ENCODE measurements at places on chromosomes 13 and 19.

DNA sequence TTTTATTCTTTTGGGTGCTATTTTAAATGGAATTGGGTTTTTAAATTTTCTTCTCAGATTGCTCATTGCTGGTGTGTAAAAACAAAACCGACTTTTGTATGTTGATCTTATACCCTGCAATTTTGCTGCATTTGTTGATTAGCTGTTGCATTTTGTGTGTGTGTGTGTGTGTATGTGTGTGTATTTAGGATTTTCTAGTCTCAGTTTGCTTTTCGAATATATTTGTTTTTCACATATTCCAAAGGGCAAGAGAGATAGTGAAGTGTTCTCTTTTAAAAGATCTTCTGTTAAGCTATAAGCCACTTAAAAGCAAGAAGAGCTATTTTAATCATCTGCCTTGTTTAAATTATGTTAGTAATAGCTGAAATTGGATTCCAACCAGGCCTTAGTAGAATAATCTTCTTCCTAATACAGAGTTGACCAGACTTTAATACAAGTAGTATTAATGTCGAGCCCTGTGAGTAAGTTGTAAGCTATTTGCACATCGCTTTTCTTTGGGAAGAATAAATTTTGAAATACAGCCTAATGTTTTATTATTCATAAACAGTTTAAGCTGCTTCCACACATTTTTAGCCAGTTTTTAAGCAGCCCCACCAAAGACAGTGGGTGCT, 57.4 kb downstream of the TM9SF2 start:
- no peak for DNase-seq

- DNase-seq = no peak
Observed at GRCh38 chr19:13020002-13020414, 24.7 kb downstream of the NFIX start.

- DNase-seq = no peak
Observed at GRCh38 chr13:49676581-49677298, 14.5 kb downstream of the EBPL start.

GRCh38 chr19:20315543-20315942, 148.5 kb downstream of the ZNF486 start:
- DNase-seq = no peak

DNA sequence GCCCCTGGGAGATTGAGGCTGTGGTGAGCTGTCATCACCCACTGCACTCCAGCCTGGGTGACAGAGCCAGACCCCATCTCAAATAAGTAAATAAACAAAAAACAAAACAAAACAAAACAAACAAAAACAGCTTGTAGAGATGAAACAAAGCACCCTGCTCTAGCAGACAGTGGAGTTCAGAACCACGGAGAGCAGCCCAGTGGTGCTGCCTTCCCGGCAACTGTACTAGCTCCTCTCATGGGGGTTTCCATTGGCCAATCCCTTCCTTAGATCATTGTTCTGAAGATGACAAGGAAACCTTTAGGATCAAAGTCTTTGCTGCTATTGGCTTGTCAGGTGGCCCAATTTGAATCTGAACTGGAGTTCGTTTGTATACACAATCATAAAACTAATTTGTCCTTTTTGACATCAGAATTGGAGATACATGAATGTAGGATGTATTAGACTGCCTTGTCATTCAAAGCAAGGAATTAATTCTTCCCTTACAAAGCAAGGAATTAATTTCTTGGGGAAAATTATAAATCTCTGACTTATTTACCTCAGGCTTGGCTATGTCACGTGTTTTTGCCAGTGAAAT, 19.7 kb upstream of the SYCN start:
- DNase-seq = no peak

DNA sequence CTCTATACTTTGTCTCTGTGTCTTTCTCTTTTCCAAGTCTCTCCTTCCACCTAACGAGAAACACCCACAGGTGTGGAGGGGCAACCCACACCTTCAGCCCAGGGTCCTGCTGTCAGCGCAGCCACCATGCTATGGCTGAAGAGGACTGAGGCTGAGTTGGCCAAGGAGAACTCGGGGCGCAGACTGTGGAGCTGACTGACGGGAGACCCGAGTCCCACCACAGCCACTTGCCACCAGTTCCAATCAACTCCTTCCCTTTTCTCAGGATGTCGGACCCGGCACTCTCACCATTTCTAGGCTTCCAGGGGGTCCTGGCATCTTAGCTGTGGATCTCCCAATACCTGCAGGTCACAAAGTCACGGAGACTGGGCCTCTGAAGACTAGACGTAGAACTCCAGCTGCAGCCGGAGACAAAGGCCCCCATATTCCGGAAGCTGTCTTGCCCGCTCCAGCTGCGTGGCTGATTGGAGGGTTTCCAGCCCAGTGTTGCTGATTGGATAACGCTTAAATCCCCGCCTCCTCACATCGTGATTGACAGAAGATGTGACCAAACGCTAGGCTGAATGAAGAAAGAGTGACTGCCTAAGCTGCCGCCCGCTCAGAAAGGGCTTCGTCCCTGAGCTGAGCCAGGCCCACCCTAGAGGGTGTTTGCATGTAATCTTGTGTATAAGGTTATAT, 63.6 kb downstream of the ZNF429 start:
- DNase-seq = peak; percentile 83

- DNase-seq = no peak
Observed at GRCh38 chr13:106376401-106377112, 158.9 kb downstream of the EFNB2 start.

DNA sequence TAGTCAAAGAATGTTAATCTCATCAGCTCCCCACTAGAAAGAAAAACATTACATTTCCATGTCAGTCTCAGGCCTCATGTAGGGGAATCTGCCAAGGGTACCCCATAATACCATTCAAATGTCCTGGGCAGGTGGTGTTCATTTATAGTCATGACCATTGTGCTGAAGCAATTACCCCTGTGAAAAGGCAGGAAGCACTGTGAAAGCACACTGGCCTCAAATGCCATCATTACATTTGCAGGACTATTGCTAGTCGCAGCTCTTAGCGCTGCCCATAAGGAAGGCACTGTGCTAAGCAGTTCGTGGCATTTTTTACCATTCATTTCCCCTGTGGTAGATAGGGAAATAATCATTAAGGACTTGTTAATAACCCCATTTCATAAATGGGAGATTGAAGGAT, 109.0 kb downstream of the LHFPL6 start:
- DNase-seq = no peak

GRCh38 chr13:39602614-39603366, at the start of gene LHFPL6:
Gene LHFPL6, minus strand, starts transcription at chr13:39603193.
- no peak for DNase-seq

- no peak for DNase-seq
Observed at GRCh38 chr19:47445527-47445926, 26.2 kb downstream of the SLC8A2 start.

- DNase-seq = no peak
Observed at GRCh38 chr19:47109177-47109540, 4.4 kb downstream of the ZC3H4 start.

DNA sequence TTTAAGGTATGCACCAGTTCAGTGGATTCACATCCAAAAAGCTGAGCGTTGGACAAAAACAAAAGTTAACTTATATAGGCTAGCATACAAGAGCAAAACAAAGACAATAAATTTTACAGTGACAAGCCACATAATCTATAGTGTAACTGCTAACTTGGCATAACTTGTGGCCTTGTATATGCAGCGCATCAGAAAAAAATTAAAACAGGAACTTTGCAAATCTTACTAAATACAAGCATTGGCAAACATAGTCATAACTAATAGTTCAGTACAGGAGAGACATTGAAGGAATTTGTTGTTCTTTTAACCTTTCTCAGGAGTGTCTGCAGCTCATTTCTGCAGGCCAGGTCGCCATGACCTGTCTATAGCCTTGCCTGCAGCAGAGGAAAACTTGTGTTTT, 54.6 kb downstream of the OR10H4 start:
- no peak for DNase-seq

- no peak for DNase-seq
Observed at GRCh38 chr19:14699641-14700040, 9.8 kb downstream of the ZNF333 start.

DNA sequence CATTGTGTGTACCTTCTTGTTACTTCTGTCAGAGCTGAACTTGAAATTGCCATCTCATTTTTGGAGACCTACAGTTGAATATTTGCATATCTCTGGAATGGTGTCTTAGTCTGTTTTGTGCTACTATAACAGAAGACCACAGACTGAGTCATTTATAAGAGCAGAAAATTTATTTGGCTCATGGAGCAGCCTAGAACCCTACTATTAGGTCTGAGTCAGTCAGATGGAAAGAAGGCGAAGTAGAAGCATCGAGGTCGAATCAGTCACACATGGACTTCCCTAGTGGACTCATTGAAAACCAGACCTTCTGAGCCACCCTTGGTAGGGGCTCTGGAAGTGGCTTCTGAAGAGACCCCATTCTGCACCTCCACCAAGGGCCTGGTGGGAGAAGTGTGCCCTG, 33.9 kb upstream of the TPT1 start:
- no peak for DNase-seq

GRCh38 chr19:33462112-33462791, 59.3 kb downstream of the PEPD start:
- no peak for DNase-seq

GRCh38 chr19:16569609-16570320, 2.5 kb downstream of the SLC35E1 start:
- no peak for DNase-seq

DNA sequence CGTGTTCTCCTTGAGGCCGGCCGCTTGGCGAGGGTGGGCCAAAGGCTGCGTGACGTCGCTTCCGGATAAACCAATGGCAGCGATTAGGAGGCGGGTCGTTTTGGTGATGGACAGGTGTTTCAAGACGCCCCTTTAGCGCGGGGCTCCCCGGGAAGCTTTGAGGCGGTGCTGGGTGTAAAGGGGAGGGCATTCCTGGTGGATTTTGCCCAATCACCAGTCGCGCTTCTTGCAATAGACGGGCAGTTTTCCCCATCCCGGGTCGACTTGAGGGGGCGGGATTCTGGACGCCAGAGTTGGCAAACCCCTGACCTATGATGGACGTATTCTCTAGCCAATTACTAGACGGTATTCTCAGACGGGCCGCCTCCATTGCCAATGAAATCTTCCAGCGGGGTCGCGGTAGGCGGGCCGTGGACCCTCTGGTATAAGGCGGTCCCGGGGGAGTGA, 264 bp upstream of the PRMT1 start:
- DNase-seq = peak; percentile 100

- DNase-seq = no peak
Observed at GRCh38 chr13:27228131-27228530, 23.2 kb upstream of the RPL21 start.

DNA sequence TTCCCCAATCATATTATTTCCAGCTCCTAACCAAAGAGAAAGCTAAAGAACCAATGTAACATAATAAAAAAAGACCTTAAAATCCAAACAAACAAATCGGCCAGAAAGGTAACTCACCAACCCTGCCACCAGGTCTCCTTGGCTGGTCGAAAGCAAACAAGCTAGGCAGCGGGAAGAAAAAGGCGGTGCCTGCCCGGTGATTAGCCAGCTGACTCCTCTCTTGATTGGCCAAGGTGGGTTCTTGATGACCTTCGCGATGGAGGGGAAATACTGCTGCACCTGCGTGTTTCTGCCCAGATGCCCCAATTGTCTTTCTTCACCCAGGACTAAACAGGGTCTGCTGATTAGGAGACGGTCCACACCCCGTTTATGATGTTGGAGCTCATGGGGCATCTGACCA, at the start of gene NLRP11:
NLRP11 (minus strand) TSS at position 154 of the 400 bp plus-strand sequence. CDS start 13,825 bp downstream, outside the sequence.
- DNase-seq = no peak

GRCh38 chr19:45091031-45091923, 1.7 kb upstream of the PPP1R37 start:
- DNase-seq = peak; percentile 99
